ENCODE measurements at places on chromosomes 13 and 19.

DNA sequence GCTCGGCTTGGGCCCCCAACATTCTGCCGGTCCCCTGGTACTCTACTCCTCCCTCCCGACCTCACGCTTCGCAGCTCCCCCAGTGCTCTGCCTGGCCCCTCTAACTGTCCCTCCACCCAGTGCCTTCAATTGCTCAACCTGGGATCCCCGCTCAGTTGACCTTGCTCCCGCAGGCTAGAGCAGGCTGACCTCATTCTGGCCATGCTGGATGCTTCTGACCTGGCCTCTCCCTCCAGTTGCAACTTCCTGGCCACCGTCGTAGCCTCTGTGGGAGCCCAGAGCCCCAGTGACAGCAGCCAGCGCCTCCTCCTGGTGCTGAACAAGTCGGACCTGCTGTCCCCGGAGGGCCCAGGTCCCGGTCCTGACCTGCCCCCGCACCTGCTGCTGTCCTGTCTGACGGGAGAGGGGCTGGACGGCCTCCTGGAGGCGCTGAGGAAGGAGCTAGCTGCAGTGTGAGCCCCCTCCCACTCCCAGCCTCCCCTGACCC, 3.6 kb downstream of the GTPBP3 start:
- DNase-seq: no peak

- DNase-seq: peak; percentile 84
These were observed 53.2 kb downstream of the CRTC1 start for GRCh38 chr19:18736415-18737336.

GRCh38 chr13:30398601-30399072, 23.7 kb upstream of the UBE2L5 start:
- DNase-seq: no peak

DNA sequence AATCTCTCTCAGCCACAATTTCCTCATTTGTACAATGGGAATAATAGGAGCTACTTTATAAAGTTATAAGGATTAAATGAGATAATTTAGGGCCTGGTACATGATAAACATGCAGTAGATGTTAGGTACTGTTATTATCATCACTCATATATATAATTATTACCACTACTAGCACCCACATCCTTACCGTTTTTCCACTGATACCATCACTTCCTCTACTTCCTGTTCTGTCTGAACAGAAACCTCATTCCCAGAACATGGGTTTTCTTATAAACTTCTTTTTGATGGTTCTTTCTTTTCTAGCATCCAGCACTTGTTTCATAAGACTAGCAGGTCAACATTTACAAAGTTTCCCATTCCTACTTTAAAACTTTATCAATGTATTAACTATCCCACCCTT, 6.3 kb downstream of the CDADC1 start:
- no peak for DNase-seq

DNA sequence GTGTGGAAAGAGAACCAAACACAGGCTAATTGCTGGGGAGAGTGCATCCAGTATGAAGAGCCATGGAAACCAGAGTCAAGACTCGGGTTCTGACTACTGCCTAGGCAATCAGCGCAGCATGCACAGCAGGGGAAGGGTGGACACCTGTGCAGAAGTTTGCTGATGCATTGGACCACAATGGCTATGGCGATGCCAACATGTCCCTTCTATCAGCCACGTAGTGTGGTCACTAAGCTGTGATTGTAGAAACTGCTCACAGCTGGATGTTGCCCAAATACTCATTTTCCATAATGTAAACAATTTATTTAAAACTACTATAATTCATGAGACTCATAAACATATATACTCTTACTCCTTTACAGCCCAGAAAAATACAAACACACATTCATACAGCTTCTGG, 1718.2 kb downstream of the EFNB2 start:
- no peak for DNase-seq
